Activated naive CD8-positive, alpha-beta T cell treated with anti-CD3 and anti-CD28 coated beads, Interleukin-2, amount 10 ng/mL, durations not matched to agents 7 days and 5 days (primary cell): ENCODE measurements at places on chromosomes 4 and X.

DNA sequence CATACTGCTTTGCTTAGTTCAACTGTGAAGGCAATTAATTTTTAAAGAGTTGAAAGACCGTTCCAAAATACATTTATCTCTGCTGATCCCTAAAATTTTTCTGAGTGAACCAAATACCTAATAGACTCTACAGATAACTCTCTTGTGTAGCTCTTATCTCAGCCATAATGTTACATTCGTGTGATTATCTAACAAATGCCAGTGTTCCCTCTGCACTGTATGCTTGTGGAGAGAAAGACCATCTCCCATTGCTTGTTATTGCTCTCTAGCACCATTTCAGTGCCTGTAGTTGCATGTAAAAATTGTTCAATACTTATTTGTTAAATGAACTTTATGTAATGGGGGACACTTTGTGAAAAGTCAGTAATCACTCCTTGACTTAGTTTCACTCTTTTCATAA, 81.3 kb upstream of the ATOH1 start:
- DNase-seq = no peak

DNA sequence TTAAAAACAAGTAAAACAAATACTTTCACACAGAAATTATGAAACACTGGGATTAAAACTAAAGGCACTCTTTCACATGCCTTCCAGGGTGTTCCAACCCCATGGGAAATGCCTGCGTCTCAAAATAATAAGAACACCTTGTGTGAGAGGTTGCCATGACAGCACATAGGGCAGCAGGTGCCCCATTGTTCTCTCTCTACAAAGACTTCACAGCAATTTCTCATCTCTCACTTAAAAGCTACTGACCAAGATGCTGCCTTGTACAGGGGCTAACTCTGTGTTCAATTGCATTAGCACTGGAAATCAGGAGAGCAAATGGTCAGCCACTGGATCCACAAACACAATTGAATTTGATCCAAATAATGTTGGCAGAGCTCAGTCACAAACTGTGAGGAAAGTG, 102.5 kb upstream of the GALNTL6 start:
- DNase-seq = no peak

DNA sequence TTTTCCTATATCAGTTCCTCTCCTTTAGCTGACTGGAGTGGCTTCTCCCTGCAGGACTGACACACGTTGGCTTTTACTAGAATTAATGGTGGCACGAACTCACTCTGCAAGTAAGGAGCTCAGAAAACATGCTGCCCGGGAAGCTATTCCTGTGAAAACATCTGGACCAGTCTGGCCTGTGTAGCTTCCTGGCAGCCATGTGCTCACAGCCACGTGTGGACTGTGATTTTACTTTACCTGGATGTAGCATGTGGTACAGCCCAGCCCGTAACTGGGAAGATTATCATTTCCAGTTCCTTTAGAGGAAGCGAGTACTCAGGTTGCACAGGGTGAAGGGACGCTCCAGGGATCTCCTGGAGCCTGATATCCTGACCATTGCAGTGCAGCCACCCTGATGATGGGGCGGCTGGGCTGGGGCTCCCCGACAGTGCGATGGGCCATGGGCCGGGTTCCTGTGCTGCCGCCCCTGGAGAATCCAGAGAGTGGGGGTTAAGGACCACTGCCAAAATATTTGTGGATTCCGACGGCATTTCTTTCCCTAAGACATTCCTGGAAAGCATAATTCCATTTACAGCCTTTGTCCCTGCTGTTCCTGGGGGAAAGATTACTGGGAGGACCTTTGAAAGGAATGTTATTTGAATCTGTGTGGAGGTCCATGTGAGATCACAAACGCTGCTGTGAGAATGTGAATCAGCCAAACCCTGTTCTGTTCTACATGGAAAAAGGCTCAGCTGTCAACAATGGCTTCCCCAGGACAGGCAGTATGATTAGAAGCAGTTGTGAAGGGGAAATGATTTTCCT, 35.0 kb downstream of the PROM1 start:
- no peak for DNase-seq

GRCh38 chr4:26609391-26609790, 25.5 kb downstream of the TBC1D19 start:
- no peak for DNase-seq

DNA sequence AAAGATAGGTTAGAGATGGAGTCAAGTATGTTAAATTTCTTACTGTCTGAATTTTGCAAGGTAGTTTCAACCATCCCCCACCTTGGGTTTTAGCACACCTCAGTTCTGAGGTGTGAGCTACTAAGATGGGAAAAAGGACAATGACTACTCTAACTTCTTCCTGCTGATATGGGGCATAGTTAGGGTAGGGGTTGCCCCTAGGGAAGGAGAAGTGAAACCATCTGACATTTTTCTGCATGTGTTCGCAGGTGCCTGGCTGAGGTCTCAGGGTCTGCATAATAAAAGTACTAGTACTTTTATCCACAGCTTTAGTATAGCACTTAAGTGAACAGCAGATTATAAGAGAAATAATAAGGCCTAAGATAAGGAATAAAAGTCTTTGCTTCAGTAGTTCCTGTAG, 129.5 kb upstream of the CYSLTR1 start:
- no peak for DNase-seq

DNA sequence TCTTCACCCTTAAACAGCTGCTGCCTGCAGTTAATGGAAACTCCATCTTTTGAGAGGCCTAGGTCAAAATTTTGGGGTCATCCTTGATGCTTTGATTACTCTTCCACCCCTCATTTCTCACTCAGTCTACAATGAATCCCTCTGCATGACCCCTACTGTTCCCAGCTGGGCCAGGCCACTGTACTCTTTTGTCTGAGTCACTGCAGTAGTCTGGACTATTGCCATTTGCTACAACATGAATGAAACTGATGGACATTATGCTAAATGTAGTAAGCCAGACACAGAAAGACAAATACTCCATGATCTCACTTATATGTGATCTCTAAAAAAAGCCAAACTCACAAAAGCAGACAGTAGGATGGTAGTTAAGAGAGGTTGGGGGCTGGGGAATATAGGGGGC, 28.3 kb downstream of the STK32B start:
- DNase-seq = no peak

DNA sequence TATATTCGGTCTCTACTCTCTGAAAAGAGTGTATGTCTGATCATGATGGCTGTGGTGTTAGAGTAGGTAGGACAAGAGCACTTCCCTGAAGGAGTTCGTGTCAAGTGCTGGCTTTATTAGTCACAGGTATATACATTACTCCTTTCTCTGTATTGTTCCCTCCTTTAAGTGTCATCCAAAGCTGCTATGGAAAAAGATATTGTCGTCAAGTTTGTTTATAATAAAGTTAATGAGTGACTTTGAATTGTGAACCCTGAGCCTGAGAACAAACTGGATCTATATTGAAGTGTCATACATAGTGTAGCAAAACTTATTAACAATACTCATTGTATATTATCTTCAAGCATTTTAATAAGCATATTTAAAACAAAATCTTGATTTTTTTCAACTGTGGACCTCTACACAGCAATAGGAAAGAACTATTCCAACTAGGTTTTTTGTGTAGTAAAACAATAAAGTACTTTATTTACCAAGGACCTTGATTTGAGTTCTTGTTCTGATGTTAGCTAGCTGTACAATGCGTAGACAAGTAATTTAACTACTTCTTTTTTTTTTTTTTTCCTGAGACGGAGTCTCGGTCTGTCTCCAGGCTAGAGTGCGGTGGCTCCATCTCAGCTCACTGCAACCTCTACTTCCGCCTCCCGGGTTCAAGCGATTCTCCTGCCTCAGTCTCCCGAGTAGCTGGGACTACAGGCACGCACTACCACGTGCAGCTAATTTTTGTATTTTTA, 177.7 kb downstream of the RAPGEF2 start:
- no peak for DNase-seq

DNA sequence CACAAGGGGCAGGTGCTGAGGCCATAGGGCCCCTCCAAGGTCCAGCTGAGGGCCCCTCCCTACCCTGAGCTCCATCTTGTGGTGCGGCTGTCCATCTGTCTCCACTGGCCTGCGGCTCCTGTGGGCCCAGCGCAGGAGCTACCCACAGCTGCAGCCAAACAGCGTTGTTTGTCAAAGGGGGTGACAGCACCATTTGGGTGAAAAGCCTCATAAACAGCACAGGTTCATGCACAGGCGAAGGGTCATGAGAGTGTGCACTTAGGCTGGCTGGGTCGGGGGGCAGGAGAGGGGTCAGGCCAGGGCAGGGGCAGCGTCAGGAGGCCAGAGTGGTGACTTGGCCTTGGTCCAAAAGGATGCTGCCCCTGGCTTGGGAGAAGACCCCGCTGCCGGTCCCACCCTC, 32.3 kb downstream of the BLOC1S4 start:
- no peak for DNase-seq

DNA sequence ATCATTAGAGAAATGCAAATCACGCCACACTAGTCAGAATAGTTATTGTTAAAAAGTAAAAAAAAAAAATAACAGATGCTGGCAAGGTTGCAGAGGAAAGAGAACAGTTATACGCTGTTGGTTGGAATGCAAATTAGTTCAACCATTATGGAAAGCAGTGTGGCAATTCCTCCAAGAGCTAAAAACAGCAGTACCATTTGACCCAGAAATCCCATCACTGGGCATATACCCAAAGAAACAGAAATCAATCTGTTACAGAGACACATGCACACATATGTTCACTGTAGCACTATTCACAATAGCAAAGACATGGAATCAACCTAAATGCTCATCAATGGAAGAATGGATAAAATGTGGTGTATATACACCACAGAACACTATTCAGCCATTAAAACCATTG, 388.7 kb upstream of the FMR1 start:
- no peak for DNase-seq

- peak; percentile 45 for DNase-seq
These were observed 1.2 kb downstream of the HMGB3 start for GRCh38 chrX:150984169-150984824.

GRCh38 chrX:48831136-48831908, 4.1 kb downstream of the PCSK1N start:
- no peak for DNase-seq
